ENCODE measurements at places on chromosomes 1 and 21.

DNA sequence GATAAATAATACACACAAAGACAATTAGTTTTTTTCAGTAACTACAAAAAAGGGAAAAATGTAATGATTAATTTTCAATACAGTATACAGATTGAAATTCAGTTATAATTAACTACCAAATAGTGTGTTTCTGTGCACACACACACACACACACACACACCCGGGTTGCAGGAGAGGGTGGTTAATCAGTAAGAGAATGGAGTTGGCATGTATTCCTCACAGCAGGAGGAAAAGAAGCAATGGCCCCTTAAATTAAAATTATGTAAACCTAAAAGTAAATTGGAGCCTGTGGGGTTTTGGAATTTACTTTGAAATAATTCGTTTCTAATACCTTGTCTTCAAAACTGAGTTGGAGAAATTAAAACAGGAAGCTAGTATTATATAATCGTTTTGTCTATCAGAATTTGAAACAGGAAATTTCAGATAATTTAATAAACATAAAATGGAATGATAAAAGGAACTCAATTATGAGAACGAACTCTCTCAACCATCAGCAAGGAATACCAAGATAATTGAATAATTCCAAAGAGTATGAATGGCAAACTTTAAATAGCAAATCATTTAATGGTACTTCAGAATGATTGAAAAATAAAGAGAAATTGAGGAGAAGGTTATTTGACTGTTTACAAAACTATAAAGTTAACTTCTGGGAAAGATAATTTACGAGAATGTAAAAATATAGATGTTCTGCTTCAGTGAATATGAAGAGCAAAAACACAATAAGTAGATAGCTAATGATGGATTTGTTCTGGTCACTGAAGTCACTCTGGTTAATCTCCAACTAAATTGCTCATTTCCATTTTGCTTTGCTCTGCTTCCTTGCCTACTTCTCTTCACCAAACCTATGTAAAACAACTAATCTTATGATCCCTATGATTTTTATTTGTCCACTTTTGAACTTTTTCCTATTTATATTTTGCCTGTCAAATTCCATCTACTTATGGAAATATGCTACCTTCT is 547.9 kb upstream of the ZP4 start:
- DNase-seq, result no peak

- DNase-seq, result no peak
These were observed 104.7 kb downstream of the CAMTA1 start for GRCh38 chr1:6889875-6890480.

DNA sequence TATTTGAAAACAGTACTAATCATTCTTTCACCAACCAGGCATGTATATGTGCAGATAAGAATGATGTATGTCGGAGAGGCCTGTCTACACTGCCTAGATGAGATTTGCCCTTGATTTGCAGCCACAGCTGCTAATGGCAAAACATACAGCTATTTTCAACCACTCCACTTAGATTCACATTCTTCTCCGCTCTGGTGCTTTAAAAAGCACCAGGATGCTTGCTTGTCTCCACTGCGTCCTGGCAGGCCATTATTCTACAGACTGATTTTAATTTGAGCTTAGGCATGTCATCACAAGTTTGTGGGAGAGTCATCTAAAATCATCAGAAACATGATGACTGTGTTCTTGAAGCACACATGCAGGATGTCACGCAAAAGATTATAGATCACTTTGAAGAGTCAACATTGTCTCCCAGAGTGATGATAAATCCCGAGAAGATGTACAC is 119.0 kb upstream of the NRIP1 start:
- DNase-seq, result no peak

DNA sequence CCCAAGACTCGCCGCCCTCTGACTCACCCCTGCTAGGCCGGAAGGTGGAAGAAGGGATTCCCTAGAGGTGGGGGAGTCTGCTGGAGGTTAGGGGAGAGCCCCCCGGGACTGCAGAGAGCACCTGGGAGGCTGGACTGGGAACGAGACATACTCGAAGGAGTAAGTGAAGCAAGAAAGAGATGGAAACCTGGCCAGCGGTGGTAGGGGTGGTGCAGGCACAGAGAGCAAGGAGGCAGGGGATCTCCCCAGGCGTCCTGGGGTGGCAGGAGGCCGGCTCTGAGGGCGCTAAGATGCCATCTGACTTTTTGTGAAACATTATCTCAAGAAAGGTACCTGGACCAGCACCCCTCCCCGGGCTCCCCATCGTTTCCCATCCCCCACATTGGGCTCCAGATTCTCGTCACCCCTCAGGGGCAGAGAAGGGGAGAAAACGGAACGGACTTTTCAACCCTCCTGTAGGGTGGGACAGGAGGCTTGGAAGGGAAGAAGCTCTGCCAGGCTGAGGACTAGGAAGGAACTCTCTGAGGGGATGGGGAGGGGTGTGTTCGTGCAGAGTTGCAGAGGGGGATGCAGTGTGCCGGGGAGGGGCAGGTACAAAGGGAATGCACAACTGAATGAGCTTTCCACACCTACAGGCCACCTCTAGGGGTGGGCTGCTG is 708 bp downstream of the CHRNB2 start:
- no peak for DNase-seq

DNA sequence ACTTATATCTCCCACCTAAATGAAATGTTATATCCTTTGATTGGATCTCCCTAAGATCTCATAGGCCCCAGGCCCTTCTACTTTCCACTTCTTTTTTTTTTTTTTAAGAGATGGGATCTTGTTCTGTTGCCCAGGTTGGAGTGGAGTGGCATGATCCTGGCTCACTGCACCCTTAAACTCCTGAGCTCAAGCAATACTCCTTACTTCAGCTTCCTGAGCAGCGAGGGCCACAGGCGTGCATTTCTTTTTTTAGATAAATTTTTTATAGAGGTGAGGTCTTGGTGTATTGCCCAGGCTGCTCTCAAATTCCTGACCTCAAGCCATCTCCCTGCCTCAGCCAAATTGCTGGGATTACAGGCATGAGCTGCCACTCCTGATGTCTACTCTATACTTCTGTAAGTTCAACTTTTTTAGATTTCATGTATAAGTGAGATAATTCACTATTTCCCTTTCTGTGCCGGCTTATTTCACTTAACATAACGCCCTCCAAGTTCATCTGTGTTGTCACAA is 987.5 kb upstream of the NCAM2 start:
- DNase-seq, result no peak

DNA sequence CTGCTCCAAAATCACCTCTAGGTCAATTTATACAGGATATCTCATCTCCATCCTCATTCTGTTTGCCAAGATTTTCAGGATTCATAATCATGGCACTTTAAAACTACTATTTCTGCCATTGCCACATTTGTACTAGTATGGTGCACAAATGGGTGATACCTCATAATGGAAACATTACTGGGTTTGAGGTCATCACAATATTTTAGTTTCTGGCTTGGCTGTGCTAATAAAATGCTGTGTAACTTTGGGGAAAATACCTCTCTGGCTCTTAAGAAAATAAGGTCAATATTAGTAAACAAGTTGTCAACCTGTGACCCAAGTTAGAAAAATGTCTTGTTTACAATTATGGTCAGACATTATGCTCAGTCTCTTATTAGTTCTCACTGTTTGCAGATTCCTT is 4.7 kb upstream of the SLAMF7 start:
- DNase-seq, result no peak

GRCh38 chr1:158809256-158809655 is 21.9 kb upstream of the MNDA start:
- DNase-seq, result no peak

- no peak for DNase-seq
These were observed 128.3 kb upstream of the TNR start for GRCh38 chr1:175871647-175872046.

DNA sequence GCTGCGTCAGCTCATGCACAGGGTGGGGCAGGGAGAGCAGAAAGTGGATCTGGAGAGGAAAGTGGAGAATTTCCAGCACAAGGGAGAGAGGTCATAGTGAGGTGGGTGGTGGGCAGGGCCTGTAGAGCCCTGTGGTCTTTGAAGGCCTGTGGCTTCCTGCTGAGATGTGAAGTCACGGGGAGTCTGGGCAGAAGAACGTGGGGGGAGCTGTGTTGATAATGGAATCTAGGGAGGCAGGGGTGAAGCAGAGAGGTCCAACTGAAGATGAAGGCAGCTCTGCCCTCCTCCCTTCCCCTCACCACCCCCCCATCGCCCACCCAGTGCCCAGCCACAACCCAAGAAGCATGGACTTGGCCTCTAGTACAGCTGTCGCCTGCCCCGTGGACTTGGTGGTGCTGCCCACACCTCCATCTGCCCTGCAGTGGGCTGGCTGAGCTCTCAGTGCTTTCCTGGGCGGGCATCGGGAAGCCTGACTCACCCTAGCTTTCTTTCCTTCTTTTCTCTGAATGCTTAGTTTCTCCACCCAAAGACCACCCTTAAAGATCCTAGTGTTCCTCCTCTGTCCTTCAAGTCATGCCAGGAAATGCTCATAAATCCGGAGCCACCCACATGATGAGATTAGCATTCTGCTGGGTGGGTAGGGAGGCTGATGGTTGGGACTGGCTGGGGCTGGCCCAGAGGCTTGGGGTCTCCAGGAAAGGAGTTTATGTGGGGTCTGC is 186.1 kb downstream of the TRABD2B start:
- DNase-seq, result no peak

- DNase-seq, result no peak
These were observed 10.6 kb upstream of the TAS1R2 start for GRCh38 chr1:18869847-18870594.

GRCh38 chr1:20400341-20401177 is 85.5 kb downstream of the CAMK2N1 start:
- DNase-seq, result no peak

DNA sequence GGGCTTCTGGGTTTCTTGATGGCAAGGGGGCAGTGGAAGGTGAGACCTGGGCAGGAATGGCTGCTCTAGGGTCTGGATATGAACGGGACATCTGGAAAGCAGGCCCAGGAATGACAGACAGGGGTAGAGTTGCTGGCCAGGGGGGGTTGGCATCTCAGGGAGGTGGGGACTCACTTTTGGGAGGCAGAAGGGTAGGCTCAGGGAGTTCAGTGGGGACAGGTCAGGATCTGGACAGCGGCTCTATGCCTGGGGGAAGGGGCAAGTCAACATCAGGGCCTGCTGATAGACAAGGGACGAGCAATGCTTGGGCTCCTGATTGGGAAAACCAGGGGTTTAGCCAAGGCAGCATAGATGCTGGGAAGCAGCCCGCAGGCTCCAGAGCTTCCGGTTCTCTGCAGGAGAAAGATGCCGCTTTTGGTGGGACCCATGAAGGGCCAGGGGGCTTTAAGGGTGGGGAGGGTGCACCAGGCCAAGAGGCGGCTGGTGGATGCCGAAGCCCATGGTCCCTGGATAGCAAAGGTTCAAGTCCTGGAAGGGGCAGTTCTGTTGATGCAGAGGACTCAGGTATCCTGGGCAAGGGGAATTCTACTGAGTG is 21.9 kb downstream of the IGFN1 start:
- no peak for DNase-seq

DNA sequence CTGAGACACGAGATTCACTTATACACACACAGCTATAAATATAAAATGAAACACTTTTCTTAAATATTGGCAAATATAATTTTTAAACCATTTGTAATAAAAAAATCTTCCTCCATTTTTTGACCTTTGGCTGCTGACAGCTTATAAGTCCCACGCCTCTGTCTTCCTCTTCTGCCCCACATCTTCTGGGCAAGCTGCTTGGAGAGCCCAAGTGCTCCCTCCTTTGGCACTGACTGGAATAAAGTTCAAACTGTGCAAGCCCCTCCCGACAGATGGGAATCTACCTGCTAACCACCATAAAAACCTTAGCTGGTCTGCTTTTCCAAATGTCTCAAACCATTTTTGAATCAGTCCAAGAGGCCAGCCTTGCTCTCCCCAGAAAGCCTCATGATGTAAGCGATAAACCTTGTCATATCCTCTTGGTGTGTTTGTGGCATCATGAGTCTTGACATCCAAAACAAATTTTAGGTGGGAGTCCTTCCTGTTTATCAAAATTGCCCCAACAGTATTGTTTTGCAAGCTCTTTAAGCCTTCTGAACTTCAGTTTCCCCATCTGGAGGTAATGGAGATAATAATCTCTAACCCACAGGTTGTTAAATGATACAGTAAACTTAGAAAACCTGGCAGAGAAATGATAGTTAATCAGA is 99.8 kb downstream of the SNX7 start:
- no peak for DNase-seq

Data from stimulated activated effector memory CD8-positive, alpha-beta T cell treated with anti-CD3 and anti-CD28 coated beads, Interleukin-12 subunit alpha, Interleukin-12 subunit beta, amount 100 ng/mL, for 72 hours (primary cell).